ENCODE measurements at places on chromosomes 16 and 17. TPM values are rescaled to one million over a fixed set of nuclear protein-coding genes. Genes with fewer than 3 reads are reported as not detected.

Gene KLHL10
- total RNA-seq, result not detected

Gene DPEP3
- total RNA-seq, result 0.44 TPM

Gene KCNH6
- not detected for total RNA-seq

DNA sequence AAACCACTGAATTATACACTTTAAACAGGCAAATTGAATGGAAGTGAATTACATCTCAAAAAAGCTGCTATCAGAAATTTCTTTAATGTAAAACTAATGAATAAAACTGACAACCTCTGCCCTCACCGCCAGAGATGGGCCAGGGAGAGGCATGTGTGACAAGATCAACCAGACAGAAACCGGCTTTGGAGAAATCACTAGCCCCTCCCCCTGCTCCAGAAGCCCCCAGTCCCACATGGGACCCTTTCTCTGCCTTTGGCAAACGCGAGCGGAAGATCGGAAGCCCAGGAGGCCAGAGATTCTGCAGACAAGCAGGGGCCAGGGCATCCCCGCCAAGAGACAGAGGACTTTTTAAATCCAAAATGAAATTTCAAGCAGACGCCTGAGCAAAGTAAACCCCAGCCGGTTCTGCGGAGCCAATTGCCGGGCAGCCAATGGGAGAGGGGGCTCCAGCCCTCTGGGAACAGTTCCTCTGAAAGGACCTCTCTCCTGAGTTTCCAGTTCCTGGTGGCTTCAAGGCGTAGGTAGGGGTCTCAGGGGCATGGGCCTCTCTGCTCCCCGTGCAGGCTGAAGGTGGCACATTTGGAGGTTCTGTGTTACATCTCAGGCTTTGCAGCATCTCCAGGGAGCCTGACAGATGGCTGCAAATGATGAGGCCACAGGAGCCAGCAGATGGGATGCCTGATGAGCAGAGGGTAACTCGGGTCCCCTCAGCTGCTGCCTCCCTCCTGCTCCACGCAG, 118.1 kb downstream of the GSG1L start:
- no peaks in the 10 kb centered on the region for H3K4me1 ChIP-seq
- H3K4me3 ChIP-seq, result no peak overlapping the region
- no peak for DNase-seq
- H3K27ac ChIP-seq, result no peak overlapping the region
- H3K27me3 ChIP-seq, result no peaks in the 10 kb centered on the region
